ENCODE measurements at places on chromosomes 13 and 19. TPM values are rescaled to one million over a fixed set of nuclear protein-coding genes. Genes with fewer than 3 reads are reported as not detected.

Gene GDF15
- total RNA-seq: 14.4 TPM

Gene GPR4
- total RNA-seq: not detected

Gene DCLK1
- 3.9 TPM for total RNA-seq

Gene KIR2DL3
- total RNA-seq: not detected

Gene STK11
- 59.3 TPM for total RNA-seq

DNA sequence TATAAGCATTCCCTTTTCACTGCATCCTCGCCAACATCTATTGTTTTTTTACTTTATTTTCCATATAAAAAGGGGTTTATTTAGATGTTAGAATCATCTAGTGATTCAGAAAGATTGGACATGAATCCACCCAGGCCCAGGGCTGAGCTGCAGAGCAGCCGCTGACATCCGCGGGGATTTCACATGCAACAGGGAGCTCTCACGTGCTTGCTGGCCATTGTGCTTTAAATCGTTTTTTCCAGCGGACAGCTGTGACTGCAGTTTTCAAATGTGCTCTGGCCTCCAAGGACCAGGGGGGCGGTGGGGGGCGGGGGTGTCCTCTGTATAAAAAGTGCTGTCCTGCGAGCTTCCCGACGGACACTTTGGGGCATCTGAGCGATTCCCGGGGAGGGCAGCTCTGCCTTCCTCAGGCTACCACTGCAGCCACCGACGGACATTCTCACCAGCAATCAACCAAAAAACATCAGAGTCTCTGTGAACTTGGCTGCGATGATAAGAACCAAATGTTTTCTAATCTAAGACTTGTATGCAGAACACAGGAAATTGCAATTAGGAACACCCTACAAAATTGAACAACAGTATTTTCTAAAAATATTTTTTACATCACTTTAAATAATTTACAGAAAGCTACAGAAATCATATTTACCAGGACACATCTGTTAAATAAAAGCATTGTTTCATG lies 12.6 kb downstream of the RB1 start:
- H3K27me3 ChIP-seq: no peaks in the 10 kb centered on the region
- no peak overlapping the region for H3K4me3 ChIP-seq
- H3K4me1 ChIP-seq: no peaks in the 10 kb centered on the region
- DNase-seq: no peak
- H3K27ac ChIP-seq: no peak overlapping the region

DNA sequence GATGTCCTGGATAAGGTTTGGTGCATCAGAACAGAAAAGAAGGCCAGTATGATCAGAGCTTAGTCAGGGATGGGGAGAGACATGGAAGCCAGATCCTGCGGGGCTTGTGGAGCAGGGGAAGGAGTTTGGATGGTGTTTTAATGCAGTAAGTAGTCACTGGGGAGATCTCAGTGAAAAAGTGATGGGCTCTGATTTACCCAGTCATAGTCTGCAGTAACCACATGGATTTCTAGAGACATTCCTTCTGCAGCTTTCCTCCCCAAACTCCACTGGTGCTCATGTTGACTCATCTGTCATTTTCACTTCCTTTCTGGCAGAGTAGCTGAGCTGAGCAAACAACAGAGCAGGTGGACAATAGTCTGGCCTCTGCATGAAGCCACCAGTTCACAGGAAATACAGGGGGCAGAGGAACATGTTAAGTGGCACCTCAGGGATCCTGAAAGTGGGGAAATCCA lies 144.1 kb downstream of the DPF1 start:
- H3K36me3 ChIP-seq: peaks cover 19% of the 10 kb centered on the region
- no peaks in the 10 kb centered on the region for H3K27me3 ChIP-seq
- no peak overlapping the region for H3K4me3 ChIP-seq
- H3K27ac ChIP-seq: peak overlapping the region; percentile 88
- peaks cover 13% of the 10 kb centered on the region for H3K4me1 ChIP-seq

DNA sequence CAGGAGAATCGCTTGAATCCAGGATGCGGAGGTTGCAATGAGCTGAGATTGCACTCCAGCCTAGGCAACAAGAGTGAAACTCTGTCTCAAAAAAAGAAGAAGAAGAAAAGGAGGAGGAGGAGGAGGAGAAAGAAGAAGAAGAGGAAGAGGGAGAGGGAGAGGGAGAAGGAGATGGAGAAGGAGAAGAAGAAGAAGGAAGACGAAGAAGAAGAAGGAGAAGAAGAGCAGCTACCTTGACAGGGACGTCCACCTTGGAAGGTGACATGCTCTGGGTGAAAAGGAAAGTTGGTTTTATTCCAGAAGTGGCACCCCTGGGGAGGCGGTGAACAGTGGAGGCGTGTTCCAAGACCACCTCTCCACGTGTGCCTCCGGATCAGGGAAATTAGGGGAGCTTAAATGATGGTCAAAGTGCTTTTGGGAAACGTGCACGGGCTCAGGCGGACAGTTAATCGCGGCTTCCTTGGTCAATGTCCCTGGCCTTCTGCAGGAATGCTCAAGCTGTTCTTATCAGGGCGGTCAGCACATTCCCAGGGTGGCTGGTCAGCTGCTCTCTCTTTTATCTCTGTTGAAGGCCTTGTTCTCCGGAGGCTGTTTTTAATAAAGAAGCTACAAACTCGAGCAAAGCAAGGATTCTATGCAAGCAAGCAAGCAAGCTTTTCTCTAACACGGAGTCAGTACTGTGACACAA lies 78.9 kb upstream of the PEG3 start:
- no peaks in the 10 kb centered on the region for H3K4me1 ChIP-seq
- H3K27me3 ChIP-seq: no peaks in the 10 kb centered on the region
- H3K36me3 ChIP-seq: peaks cover 10% of the 10 kb centered on the region
- no peak for DNase-seq
- H3K4me3 ChIP-seq: no peak overlapping the region

GRCh38 chr13:110914081-110914330 lies 863 bp downstream of the ANKRD10 start:
- DNase-seq: no peak
- H3K36me3 ChIP-seq: peaks cover 6% of the 10 kb centered on the region
- H3K4me3 ChIP-seq: peak overlapping the region; percentile 88
- H3K4me1 ChIP-seq: peaks cover 39% of the 10 kb centered on the region
- no peaks in the 10 kb centered on the region for H3K27me3 ChIP-seq
- H3K27ac ChIP-seq: peak overlapping the region; percentile 95

DNA sequence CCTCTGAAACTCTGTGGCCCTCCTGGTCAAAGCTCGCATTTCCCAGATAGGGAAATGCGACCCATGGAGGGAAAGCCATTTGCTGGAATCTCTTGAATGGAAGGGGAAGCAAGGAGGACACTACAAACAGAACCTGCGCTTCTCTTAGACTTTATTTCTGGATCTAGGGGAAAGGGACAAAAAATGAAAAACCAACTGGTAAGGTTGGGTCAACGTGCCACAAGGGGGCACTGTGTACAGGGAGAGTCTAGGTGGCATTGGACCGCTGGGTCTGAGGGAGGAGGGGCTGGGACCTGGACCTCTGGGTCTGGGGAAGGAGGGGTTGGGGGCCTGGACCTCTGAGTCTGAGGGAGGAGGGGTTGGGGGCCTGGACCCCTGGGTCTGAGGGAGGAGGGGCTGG lies 5.0 kb downstream of the KLK4 start:
- no peaks in the 10 kb centered on the region for H3K36me3 ChIP-seq
- H3K27ac ChIP-seq: no peak overlapping the region
- H3K4me3 ChIP-seq: no peak overlapping the region
- H3K4me1 ChIP-seq: peaks cover 1% of the 10 kb centered on the region

DNA sequence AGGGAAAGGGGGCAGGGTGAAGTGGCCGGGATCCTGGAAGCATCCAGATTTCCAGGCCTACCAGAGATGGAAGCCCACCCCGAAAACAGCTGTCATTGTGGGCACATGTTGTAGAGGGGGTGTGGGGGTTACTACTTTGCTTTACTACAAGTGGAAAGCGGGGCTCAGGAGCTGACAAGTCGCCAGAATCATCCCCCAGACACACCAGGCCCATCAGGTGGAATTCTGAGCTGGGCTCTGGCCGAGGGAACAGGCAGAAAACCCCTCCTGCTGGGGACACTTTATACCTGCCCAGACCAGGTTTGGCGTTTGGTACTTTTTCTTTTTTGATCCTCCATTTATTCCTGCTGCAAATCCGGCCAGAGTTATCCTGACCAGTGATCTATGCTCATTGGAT lies 3.8 kb downstream of the CDX2 start:
- peaks cover 1% of the 10 kb centered on the region for H3K36me3 ChIP-seq
- peaks cover 62% of the 10 kb centered on the region for H3K4me1 ChIP-seq
- H3K4me3 ChIP-seq: peak overlapping the region; percentile 87
- H3K27me3 ChIP-seq: peaks cover 29% of the 10 kb centered on the region

DNA sequence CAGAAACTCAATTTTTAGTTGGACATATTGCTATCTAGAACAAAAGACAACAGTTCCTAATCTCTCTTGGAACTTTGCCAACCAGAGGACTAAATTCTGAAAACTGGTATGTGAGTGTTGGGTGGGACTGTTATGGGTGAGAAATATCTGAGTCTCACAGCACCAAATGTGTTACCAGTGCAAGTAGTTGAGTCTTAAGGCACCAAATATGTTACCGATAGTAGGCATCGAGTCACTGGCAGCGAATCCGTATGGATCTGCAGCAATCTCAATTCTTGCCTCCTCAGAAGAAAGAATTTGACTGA lies 575.2 kb downstream of the DACH1 start:
- DNase-seq: no peak
- no peaks in the 10 kb centered on the region for H3K4me1 ChIP-seq
- no peaks in the 10 kb centered on the region for H3K27me3 ChIP-seq
- H3K27ac ChIP-seq: no peak overlapping the region
- H3K4me3 ChIP-seq: no peak overlapping the region

DNA sequence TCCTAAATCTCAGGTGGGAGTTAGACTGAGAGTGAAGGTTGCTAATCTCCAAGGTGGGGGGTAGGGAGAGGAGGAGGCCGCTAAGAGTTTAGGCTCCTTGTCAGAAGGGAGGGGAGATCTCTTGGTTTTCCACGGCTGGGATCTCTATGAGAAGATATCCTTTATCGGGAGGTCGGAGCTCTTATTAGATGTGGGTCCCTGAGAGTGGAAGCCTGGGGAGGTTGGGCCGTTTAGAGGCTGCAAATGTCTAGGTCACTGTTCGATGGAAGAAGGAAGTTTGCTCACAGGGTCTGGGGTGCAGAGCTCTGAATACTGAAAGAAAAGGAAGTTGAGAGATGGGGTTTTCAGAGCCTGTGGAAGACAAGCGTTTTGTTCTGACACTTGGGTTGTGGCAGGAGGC lies 3.8 kb downstream of the MYADM start:
- peak overlapping the region; percentile 29 for H3K4me3 ChIP-seq
- peaks cover 29% of the 10 kb centered on the region for H3K4me1 ChIP-seq
- H3K27me3 ChIP-seq: no peaks in the 10 kb centered on the region

- H3K36me3 ChIP-seq: no peaks in the 10 kb centered on the region
- no peaks in the 10 kb centered on the region for H3K27me3 ChIP-seq
- H3K4me1 ChIP-seq: no peaks in the 10 kb centered on the region
- H3K27ac ChIP-seq: no peak overlapping the region
- DNase-seq: no peak
- no peak overlapping the region for H3K4me3 ChIP-seq
These were observed 2596.2 kb downstream of the PCDH9 start for GRCh38 chr13:64633948-64634347.

Measured in progenitor cell of endocrine pancreas (in vitro differentiated cells).